Right atrium auricular region (tissue), 2 donors: ENCODE measurements at places on chromosomes 6 and 20. TPM values are rescaled to one million over a fixed set of nuclear protein-coding genes. Genes with fewer than 3 reads are reported as not detected.
A peak's percentile ranks its signal among the peaks of the same experiment; 100 is the strongest.

DNA sequence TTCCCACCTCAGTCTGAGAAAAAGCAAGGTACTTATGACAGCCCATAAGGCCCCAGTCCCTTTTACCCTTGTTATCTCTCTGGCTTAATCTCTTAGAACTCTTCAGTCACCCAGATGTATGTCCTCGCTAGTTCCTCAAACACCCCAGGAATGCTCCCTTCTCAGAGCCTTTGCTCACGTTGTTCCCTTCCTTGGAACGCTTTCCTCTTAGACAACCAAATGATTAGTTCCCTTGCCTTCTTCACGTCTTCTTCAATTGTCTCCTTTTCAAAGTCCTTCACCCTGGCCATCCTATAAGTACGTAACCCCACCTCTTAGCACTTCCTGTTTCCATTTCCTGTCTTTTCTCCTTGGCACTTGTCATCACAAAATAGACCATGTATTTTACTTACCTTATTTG, 1.1 kb upstream of the APOBEC2 start:
- no peaks in the 10 kb centered on the region for H3K36me3 ChIP-seq
- H3K4me3 ChIP-seq: no peak overlapping the region
- peak overlapping the region; percentile 94 for H3K27ac ChIP-seq
- H3K27me3 ChIP-seq: no peaks in the 10 kb centered on the region
- no peak for DNase-seq
- H3K4me1 ChIP-seq: peaks cover 69% of the 10 kb centered on the region

DNA sequence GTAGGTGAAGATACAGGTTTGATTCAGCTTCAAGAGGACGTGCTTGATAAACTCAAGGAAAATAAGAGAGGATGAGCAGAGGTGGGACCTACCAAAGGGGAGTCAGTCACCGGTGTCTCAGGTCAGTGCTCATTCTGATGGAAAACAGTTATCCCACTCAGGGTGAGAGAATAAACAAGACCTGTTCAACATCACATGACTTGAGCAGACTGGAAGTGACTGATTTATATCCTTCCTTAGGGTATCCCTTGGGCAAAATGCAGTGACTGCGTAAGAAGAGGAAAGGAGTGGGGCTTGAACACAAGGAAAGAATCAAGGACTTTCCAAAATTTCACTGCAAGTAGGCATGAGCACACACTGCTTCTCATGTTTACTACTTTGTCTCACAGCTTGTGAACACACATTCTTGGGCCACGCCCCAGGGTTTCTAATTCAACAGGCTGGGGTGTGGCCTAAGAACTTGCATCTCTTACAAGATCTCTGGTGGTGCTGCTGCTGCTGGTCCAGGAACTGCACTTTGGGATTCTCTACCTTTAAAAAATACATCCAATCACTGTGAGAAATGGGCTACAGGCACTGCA, 11.6 kb downstream of the CST3 start:
- no peak for DNase-seq
- H3K4me3 ChIP-seq: no peak overlapping the region
- H3K27ac ChIP-seq: no peak overlapping the region
- H3K27me3 ChIP-seq: no peaks in the 10 kb centered on the region

GRCh38 chr6:3329393-3330051, 70.8 kb downstream of the PSMG4 start:
- no peaks in the 10 kb centered on the region for H3K27me3 ChIP-seq
- no peak overlapping the region for H3K27ac ChIP-seq
- no peaks in the 10 kb centered on the region for H3K4me1 ChIP-seq
- no peak overlapping the region for H3K4me3 ChIP-seq
- no peak for DNase-seq
- no peaks in the 10 kb centered on the region for H3K36me3 ChIP-seq

SGK2 gene
- total RNA-seq: 0.90 TPM

LPA gene
- total RNA-seq: not detected
